ENCODE measurements at places on chromosomes 16 and 17. TPM values are rescaled to one million over a fixed set of nuclear protein-coding genes. Genes with fewer than 3 reads are reported as not detected.

The CACNA1G gene
- total RNA-seq, result 1.9 TPM

The CMTM1 gene
- 10.8 TPM for total RNA-seq

The MYOCD gene
- 98.7 TPM for total RNA-seq

The CIITA gene
- total RNA-seq, result 11.1 TPM

The TM4SF5 gene
- total RNA-seq, result not detected

The DNASE1L2 gene
- total RNA-seq, result not detected

The IL34 gene
- total RNA-seq, result 22.6 TPM

The CHST5 gene
- 1.4 TPM for total RNA-seq

The SGCA gene
- total RNA-seq, result 31.3 TPM

The HEXIM1 gene
- total RNA-seq, result 14.4 TPM

The CDRT15 gene
- not detected for total RNA-seq

The GCGR gene
- 2.9 TPM for total RNA-seq

The LRRC75A gene
- 7.9 TPM for total RNA-seq

The CACNB1 gene
- total RNA-seq, result 4.8 TPM

The C1QL1 gene
- not detected for total RNA-seq

The ST3GAL2 gene
- total RNA-seq, result 21.7 TPM

The CHCT1 gene
- total RNA-seq, result not detected

The MYH1 gene
- total RNA-seq, result not detected

The PARD6A gene
- 1.9 TPM for total RNA-seq

The ZNF750 gene
- 2.4 TPM for total RNA-seq

The C17orf58 gene
- total RNA-seq, result 0.96 TPM

The ZNF423 gene
- 12.3 TPM for total RNA-seq

The CES1 gene
- total RNA-seq, result 23.4 TPM

The GRAPL gene
- not detected for total RNA-seq

The P2RX1 gene
- total RNA-seq, result 44.5 TPM

The LPO gene
- 0.24 TPM for total RNA-seq

The RNF222 gene
- not detected for total RNA-seq

The CMTM2 gene
- total RNA-seq, result not detected

The RAB26 gene
- total RNA-seq, result 0.48 TPM

The SLC16A3 gene
- 140 TPM for total RNA-seq

The LLGL2 gene
- 14.7 TPM for total RNA-seq

The TSPAN10 gene
- 0.96 TPM for total RNA-seq

The EME1 gene
- not detected for total RNA-seq

The BICDL2 gene
- 2.2 TPM for total RNA-seq

The TTLL6 gene
- total RNA-seq, result not detected

The ZNF624 gene
- 16.9 TPM for total RNA-seq

The CLEC18B gene
- 7.2 TPM for total RNA-seq

The CLCN7 gene
- 35.2 TPM for total RNA-seq

The SPATA32 gene
- total RNA-seq, result not detected

The FLOT2 gene
- 18.8 TPM for total RNA-seq

The CHP2 gene
- total RNA-seq, result 0.24 TPM

The ERN1 gene
- 17.8 TPM for total RNA-seq

The CLEC3A gene
- total RNA-seq, result not detected

The PRSS27 gene
- 1.4 TPM for total RNA-seq

The OR1F1 gene
- total RNA-seq, result 0.96 TPM

The NOMO2 gene
- 72.9 TPM for total RNA-seq

The PABPN1L gene
- total RNA-seq, result 1.7 TPM

The CX3CL1 gene
- total RNA-seq, result 1.2 TPM

The TMC8 gene
- total RNA-seq, result not detected

The KRT32 gene
- 1.2 TPM for total RNA-seq

The CACNG1 gene
- not detected for total RNA-seq

The TBC1D3B gene
- total RNA-seq, result 2.9 TPM

The ST6GALNAC2 gene
- total RNA-seq, result not detected

The KRTAP3-2 gene
- 31.1 TPM for total RNA-seq

The CSH2 gene
- 4.3 TPM for total RNA-seq

The ZNF830 gene
- total RNA-seq, result 17.1 TPM

The TMEM235 gene
- 0.96 TPM for total RNA-seq

The PLEKHH3 gene
- total RNA-seq, result 11.3 TPM

The BRICD5 gene
- total RNA-seq, result 3.6 TPM

Measured in umbilical cord (tissue), 2 donors.